Posterior vena cava (tissue), 2 donors: ENCODE measurements at places on chromosomes 1 and 21.
A peak's percentile ranks its signal among the peaks of the same experiment; 100 is the strongest.

DNA sequence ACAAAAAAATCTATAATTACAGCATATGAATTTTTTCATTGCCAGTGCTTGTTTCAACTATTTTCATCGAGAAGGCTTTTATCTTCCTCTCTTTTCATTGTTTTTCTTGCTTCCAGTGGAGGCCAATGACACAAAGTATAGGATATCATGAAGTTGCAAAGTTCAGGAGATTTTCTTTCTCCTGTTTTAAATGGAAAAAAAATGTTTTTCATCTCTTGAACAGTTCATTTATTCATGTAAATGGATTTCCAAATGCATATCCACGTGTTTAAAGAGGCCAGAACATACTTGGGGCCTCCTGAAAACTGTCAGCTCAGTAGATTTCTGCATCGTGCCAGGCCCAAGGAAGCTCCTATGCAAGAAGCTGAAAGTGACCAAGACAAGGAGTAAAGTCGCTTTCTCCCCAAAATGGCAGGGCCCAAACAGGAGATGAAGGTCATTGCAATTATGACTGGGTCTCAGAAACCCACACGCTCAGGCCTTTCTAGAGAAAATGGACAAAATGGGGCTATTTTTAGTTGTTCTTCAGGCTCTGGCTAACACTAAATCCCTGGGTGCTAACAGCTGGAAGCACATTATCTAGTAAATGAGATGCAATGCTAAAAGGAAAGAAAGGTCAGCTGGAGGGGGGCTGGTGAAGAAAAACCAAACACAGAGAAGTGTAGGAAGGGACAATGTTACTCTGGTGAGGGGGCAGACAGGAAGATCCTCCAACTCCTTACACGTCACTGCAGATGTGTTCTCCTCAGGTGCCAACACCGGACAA, 136.9 kb upstream of the C8B start:
- DNase-seq = no peak

- no peak for DNase-seq
Measured at GRCh38 chr21:17536381-17536780, 23.5 kb downstream of the CXADR start.

- no peak for DNase-seq
Measured at GRCh38 chr1:35043498-35043897, 11.8 kb upstream of the ZMYM6 start.

GRCh38 chr1:199279872-199280645, 641.2 kb downstream of the PTPRC start:
- no peak for DNase-seq

GRCh38 chr1:50929376-50929958, 30.6 kb downstream of the FAF1 start:
- DNase-seq = no peak

DNA sequence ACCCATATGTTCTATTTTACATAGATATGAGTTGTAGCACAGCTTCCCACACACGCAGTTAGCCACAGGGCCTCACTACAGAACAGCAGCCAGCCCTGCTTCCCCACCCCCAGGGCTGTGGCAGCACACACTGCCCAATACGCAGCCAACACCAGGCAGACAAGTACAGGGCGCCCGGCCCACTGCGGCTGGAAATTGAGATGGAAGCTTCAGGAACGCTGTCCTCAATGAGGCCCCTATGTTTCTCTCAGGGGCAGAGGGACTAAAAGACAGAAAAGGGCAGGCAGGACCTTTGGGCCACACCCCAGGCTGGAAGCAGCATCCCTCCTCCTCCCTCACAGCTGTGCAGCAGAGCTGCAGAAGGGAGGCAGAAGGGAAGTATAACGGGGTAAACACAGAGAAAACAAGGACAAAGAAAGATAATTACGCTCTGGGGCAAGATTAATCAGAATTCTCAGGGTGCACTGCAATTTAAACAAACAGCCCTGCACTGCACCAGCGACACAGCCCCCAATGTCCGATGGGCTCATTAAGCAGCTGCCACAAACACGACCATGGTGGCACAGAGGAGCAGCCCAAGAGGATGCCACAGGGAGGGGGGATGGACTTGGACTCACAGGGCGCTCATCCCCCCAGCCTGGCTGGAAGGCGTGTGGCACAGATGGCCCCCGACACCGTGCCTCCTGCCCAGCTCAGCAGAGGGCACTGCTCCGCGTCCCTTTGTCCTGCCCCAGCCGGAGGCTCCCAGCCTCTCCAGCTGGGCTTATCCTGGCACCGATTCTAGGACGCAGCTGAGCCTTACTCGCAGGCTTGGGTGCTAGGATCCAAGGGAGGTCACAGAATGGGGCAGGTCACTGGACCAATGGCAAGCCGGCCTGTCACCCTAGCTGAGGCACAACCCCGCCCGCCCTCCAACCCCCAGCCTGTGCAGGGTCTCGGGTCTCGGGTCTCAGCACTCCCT, 14.2 kb downstream of the WDR4 start:
- DNase-seq = no peak

DNA sequence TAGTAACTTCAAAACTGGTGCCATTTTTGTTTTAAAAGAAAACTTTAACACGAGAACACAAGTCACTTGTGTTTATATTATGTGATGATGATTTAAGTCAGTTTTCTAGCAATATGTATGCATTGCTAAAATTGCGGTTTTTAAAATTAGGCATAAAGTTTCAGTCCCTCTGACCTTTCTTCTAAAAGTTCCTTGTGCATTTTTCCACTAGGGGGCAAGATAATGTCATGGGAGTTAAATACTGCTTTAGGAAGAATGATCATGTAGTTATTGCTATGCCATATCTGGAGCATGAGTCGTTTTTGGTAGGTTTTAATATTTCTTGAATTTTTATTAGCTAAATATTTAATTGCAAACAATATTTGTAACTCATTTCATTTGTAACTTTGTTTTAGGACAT, 10.7 kb downstream of the CDC7 start:
- DNase-seq = no peak

DNA sequence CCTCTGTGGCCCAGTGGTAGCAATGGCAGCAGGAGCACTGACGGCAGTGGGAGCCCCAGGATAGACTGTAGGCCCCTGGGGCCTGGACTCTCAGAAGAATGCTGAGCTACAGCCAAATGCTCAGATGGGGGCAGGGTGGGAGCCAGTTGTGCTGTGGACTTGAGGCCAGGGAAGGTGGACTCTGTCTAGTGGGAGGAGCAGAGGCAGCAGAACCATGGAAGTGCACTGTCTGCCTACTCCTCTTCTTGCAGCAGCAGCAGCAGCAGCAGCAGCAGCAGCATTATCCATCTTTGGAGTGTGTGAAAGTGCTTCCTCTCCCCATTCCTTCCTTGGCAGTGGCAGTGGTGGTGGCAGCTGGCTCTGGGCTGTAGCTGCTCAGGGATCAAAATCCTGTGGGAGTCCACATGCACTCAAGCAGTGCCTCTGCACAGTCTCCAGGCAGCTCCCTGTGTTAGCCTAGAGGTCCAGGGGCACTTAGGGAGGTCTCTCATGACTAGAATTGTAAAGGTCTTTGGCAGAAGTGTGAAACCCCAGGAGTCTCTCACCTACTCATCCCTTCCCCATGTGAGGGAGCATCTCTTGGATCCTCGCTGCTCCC, 917.9 kb upstream of the B3GALT2 start:
- peak; percentile 51 for DNase-seq

- DNase-seq = peak; percentile 88
Measured at GRCh38 chr1:85465099-85465785, at the start of gene DDAH1. Gene DDAH1 (minus strand): TSS chr1:85465159. CDS start chr1:85465045, 114 bp downstream.

DNA sequence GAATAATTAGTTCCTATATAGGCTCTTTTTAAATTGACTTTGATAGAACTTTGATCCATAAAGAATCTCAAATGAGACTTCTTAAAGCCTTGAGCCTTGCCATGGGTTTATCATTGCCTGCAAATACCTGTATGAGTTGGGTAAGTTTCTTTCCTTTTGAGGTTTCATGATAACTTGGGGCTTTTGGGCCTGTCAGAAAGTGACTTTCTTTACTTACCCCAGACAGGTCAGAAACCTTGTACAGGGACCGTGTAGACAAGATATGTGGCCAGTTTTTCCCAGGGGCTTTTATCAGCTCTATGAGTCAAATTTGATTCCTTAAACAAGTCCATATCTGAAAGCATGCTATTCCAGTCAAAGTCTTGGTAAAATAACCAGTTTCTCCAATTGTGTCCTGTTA, 17.3 kb downstream of the KCTD3 start:
- DNase-seq = no peak

GRCh38 chr21:31293986-31294385, 50.1 kb downstream of the TIAM1 start:
- no peak for DNase-seq

DNA sequence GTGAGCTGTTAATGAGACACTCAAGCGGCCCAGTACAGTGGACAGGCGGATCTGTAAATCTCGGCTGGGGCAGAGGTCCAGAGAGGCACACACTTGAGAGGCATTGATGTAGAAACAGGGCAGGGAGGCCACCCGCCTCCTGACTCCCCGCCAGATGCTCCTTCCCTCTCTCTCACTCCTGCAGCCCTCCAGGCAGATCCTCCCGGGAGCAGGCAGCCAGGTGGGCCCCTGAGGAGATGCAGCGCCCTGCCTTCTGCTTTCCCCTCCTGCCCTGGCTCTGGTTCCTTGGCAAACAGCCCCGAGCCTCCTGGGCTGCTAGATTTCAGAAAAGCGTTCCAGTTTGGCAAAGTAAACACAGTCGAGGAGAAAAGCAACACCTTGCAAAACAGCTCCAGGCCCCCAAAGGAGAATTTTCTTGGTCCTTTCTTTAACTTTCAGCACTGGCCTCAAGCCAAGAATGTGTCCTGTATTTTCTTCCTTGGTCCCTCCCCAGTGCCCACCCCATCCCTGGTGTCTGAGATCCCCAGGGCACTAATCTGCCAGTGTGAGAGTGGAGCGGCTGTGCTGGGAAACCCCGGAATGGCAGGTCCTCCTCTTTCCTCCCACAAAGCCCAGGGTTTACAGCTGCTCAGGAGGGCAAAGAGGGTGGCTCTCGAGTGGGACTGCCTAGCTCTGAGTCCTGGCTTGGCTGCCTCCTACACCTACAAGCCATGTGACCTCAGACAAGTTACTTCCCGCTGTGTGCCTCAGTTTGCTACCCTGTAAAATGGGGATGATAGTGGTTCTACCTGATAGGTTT, 29.4 kb upstream of the IFNLR1 start:
- DNase-seq = no peak

- no peak for DNase-seq
Measured at GRCh38 chr1:50425376-50426107, 2.3 kb upstream of the DMRTA2 start.

DNA sequence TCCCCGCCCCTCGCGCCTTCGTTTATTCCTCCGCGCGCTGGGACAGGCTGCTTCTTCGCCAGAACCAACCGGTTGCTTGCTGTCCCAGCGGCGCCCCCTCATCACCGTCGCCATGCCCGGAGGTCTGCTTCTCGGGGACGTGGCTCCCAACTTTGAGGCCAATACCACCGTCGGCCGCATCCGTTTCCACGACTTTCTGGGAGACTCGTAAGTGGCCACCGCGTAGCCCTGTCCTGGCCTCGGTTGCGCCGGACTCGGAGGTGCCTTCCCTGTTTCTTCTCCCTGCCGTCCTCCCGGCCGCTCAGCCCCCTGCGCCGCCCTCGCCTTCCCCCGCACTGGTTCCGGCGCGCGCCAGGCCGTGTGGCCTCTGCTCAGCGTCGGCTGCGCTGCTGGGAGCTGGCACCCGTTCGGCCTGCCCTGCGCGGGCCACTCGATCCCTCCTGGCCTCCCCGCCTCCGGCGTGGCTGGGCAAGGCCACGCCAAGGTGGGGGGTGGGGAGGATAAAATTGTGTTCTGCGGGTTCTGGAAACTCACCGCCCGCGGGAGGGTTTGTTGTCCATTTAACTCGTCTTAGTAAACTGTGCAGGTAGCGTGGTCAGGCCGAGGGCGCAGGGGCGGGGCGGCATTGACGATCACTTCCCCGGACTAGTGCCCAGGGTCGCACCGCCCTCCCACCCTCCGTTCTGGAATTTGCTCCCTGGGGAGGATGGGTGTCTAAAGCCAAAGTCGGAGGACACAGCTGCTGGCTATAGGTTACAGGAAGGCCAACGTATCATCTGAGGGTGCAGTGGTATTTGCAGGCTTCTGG, at the start of gene PRDX6:
PRDX6 (plus strand) TSS at position 50 of the 808 bp plus-strand sequence; CDS start at position 113, 63 bp downstream.
- DNase-seq = peak; percentile 96

GRCh38 chr1:67194209-67194863, 28.1 kb downstream of the IL23R start:
- no peak for DNase-seq

GRCh38 chr1:1217621-1218523, 3.9 kb upstream of the TNFRSF4 start:
- DNase-seq = no peak

- DNase-seq = no peak
Measured at GRCh38 chr1:21280482-21280881, 9.8 kb downstream of the ECE1 start.

DNA sequence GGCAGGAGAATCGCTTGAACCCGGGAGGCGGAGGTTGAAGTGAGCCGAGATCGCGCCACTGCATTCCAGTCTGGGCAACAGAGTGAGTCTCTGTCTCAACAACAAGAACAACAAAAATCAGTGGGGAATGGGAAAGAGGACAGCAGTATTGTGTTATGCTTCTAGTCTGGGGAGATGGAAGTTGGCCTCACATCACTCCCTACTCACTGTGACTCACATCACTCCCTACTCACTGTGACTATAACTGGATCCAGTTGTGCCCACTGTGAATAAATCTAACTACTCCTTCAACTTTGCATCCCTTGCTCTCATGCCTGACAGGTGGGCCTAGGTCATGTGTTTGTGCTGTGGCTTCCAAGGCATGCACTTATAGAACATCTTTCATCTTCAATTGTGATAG, 285.4 kb upstream of the USP24 start:
- DNase-seq = no peak

DNA sequence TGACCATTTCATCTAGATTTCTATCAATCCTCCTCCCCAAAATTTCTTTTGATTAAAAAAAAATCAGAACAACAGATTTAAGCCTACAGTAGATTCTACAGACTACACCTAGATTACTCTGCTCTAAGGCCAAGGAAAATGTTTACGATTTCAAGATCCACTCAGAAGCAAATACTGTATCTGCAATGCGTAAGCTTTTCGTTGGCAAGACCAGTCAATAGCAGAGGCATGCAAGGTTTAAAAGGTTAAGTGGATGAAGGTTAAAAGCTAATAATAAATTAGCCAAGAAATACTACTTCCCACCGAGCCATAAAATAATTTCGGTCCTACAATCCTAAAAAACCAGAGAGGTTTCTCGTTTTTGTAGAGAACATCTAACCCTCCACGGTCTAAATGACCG, 1.3 kb downstream of the CLSTN1 start:
- DNase-seq = no peak
